Daoy (cell line): ENCODE measurements at places on chromosomes 7 and 10.
A peak's percentile ranks its signal among the peaks of the same experiment; 100 is the strongest.

- peak; percentile 35 for DNase-seq
Observed at GRCh38 chr10:116146372-116147140, 126.5 kb downstream of the GFRA1 start.

DNA sequence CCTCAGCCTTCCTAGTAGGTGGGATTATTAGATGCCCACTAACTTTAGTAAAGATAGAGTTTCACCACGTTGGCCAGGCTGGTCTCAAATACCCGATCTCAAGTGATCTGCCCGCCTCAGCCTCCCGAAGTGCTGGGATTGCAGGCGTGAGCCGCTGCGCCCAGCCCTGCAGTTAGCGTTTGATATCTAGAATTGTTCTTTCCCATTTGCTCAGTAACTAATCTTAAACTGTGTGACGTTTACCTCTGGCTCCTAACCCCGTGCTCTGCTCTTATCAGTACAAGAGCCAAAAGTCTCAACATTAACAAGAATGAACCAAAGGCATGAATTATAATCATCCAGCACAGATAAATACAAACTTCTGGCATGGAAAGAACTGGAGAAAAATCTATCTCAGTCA is 47.4 kb downstream of the IGF2BP3 start:
- no peak for DNase-seq

DNA sequence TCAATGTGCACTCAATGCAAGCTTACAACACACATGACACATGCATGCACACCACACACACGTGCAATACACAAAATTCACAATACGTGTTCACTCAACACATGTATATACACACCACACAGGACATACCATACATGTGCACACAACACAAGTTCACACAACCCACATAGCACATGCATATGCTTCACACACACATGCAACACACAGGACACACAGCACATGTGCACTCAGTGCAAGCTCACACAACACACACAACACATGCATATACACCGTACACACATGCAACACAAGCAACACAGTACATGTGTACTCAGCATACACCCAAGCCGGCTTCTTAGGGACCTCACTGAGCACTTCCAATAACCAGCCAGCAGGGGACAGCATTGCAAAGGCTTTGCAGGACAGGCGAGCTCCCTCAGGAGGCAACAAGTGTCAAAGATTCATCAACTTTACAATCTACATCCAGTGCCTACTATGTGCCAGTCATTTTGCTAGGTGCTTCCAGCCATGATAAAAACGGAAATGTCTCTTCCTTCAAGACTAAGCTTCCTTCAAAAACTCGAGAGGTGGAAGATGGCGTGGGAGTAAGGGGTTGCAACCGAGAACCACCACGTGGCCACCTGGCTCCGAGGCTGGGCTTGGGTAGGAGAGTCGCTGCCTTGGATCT is 61.1 kb downstream of the JCAD start:
- peak; percentile 78 for DNase-seq

- no peak for DNase-seq
Observed at GRCh38 chr10:89204621-89205185, 2.4 kb downstream of the CH25H start.

GRCh38 chr7:97064020-97064419 is 39.4 kb upstream of the DLX5 start:
- DNase-seq, result no peak

DNA sequence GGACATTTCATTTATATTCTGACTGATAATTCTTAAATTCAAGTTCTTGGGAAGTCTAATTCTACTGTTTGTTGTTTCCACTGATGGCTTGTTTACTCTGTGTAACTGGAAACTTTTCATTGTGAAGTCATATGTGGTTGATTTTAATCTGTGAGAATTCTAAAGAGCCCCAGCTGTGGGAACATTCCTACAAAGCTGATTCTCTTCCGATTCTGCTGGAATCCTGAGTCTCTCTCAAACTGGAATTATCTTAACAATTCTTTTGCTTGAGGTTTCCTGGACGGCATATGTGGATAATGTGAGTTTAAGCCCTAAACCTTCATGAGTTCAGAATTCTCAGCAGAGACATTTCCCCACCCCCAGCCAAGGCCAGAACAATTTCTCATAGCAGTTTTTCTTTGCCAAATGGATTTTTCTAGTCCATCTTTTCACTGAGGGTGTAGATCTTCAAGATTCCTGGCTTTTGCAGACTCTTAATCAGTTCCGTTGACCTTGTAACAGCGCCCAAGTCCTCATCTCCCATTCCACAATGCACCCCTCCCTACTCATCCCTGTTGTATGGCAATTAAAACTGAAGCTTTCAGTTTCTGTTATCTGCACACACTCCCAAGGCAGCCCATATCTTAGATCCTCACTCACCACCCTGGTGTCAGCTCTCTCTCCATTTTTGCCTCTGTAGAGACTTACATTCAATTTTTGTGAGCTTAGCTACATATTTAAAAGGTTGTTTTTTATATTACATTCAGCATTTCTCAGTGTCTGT is 37.6 kb downstream of the GRM8 start:
- DNase-seq, result no peak

DNA sequence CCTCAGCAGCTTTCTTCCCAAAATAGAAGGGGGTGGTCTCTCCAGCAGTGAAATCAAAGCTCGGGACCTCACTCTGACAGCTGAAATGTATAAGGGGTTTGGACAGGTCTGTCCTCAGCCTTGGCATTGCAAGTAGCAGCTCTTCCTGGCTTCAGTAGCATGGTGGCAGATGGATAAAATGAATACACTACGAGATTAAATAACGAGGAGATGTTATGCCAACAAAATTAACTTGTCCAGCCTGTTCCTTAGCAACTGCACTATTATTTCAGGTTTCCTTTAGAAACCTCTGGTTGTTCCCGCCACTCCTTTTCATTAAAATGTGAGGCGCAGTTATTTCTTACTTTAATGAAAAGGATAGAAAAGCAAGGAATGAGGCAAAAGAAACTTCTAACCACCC is 24.9 kb downstream of the PRLHR start:
- DNase-seq, result no peak

- no peak for DNase-seq
Observed at GRCh38 chr7:31249671-31250070, 90.9 kb downstream of the NEUROD6 start.

DNA sequence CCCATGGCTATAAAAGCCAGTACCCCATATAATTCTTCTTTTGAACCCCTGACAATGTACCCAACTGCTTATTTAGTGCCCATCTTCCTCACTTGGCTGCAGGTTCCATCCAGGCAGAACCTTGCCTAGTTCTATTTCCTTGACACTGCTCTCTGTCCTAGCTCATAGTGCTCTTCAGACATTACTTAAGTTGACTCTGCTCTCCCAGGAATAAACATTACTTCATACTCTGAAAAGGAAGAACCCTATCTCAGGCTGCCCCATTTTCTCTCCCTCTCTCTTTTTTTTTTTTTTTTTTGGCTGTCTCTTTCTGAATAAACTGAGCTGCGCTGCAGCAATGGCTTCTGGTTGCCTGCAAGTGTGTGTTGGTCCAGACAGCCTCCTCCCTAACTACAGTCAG is 21.0 kb downstream of the ACTA2 start:
- no peak for DNase-seq

DNA sequence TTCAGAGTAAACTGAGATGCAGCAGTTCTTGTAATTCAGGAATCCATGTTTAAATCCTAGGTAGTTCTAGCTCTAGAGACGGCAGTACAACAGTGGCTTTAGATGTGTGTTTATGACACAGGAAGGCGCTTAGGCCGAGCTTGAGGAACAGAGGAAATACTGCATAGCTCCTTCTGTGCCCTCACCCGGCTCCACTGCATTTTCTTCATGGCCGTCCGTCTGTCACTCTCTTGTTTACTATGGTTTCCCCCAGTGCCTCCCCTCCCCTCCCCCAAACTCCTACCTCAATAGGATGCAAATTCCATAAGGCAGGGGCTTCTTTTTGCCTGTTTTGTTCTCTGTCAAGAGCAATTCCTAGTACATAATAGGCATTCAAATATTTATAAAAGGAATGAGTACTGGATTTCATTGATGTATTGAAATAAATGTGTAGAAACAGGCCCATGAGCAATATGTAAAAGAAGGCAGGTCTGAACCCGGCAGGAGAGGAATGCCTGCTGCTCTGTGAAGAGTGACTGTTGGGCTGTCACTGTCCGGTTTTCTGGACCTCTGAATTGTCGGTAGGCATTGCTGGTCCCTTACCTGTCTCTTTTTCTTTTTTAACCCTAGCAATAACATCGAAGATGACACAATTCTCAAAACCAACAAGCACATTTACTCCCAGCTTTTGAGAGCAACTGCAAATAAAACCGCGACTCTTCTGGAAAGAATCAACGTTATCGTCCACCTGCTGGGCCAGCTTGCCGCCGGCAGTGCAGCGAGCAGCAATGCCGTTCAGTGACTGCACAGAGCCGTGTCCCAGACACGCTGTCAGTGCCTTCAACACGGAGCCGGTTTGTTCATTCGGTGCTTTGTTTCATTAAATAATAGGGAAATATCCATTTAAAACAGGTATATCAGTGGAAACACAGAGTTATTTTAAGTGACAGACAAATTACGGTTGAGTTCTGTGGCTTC is 12.7 kb downstream of the MMP21 start:
- DNase-seq, result no peak
